ENCODE measurements at places on chromosomes 7 and 10.

- DNase-seq = no peak
Measured at GRCh38 chr7:157011333-157012112, 1.1 kb upstream of the MNX1 start.

DNA sequence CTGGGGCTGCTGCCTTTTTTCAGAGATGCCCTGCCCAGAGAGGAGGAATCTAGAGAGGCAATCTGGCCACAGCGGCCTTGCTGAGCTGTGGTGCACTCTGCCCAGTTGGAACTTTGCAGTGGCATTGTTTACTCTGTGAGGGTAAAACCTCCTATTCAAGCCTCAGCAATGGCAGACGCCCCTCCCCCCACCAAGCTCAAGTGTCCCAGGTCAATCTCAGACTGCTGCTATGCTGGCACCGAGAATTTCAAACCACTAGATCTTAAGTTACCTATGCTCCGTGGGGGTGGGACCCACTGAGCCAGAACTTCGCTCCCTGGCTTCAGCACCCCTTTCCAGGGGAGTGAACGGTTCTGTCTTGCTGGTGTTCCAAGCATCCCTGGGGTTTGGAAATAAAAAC is 77.2 kb downstream of the EXOC4 start:
- DNase-seq = no peak

GRCh38 chr7:1725766-1726630 is 55.9 kb downstream of the ELFN1 start:
- DNase-seq = no peak

GRCh38 chr10:76358743-76359395 is 927.4 kb downstream of the LRMDA start:
- no peak for DNase-seq

- no peak for DNase-seq
Measured at GRCh38 chr7:132295175-132295574, 281.1 kb downstream of the PLXNA4 start.

DNA sequence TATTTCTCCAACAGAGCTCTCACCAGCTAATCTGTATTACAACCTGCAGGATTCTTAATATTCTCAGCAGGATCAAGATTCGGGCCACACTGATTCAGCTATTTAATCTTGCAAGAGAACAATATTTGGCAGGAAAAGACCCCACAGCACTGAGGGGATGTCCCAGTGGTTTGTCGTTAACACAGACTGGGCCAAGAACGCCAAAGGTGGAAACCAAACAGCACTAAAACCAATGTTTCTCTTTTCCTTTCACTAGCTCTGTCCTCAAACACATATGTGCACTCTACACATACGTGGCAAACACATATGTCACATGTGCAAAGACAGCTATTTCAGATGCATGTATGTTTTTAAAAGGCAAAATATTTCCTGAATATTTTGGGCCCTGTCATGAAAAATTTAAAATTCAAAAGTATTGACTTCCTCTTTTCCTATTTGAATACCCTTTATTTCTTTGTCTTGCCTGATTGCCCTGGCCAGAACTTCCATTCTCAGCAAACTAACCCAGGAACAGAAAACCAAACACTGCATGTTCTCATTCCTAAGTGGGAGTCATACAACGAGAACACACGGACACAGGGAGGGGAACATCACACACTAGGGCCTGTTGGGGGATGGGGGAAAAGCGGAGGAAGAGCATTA is 51.7 kb upstream of the NEBL start:
- no peak for DNase-seq

GRCh38 chr7:106767498-106768323 is 97.4 kb upstream of the PIK3CG start:
- DNase-seq = no peak

Measured in stimulated activated CD8-positive, alpha-beta memory T cell treated with anti-CD3 and anti-CD28 coated beads, Interleukin-15, amount 100 ng/mL, for 24 hours (primary cell).